Occipital lobe (tissue), 3 donors: ENCODE measurements at places on chromosomes 13 and 19. TPM values are rescaled to one million over a fixed set of nuclear protein-coding genes. Genes with fewer than 3 reads are reported as not detected.

RNF113B gene
- total RNA-seq, result not detected

ONECUT3 gene
- total RNA-seq, result not detected

MRPL4 gene
- 8.9 TPM for total RNA-seq

SLC5A5 gene
- 1.9 TPM for total RNA-seq

NOVA2 gene
- 9.4 TPM for total RNA-seq

ATP4A gene
- not detected for total RNA-seq

GPC6 gene
- total RNA-seq, result 9.8 TPM

HTR2A gene
- 9.2 TPM for total RNA-seq

ZNF254 gene
- 112 TPM for total RNA-seq

RGS9BP gene
- total RNA-seq, result 0.78 TPM

CEACAM3 gene
- not detected for total RNA-seq

TTC9B gene
- total RNA-seq, result 59.0 TPM

ZNF443 gene
- 13.9 TPM for total RNA-seq

- no peak for DNase-seq
These were observed 608 bp downstream of the CNN2 start for GRCh38 chr19:1026783-1027649.

- DNase-seq, result no peak
These were observed 121.9 kb downstream of the ESD start for GRCh38 chr13:46675016-46675415.

DNA sequence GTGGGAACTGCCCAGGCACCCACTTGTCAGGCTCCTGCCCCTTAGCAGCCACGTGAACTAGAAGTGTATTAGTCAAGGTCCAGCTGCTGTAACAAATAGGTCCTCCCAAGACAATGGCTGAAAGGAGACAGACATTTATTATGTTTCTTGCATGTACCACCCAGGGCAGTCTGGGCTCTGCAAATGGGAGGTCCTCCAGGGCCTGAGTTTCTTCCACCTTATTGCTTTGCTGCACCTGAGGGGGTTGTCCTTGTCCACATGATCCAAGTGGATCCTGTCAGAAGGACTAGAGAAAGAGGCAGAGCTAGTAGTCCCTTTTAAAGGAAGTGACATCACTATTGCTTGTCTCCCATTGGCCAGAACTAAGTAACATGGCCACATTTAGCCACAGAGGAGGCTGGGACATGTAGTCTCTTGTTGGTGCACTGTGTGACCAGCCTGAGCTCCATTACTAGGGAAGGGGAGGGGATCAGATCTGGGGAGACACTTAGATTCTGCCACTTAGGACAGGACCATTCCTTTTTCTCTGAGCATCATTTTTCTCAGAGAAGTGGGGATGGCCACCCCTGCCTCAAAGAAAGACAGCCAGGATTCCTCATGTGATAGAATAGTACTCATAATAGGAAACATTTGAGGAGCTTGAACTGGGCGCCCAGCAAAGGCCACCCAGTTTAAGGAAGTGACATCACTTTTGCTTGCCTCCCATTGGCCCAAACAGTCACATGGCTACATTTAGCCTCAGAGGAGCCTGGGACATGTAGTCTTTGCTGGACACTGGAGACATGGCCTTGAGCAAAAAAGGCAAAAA, 15.1 kb downstream of the CC2D1A start:
- DNase-seq, result no peak

DNA sequence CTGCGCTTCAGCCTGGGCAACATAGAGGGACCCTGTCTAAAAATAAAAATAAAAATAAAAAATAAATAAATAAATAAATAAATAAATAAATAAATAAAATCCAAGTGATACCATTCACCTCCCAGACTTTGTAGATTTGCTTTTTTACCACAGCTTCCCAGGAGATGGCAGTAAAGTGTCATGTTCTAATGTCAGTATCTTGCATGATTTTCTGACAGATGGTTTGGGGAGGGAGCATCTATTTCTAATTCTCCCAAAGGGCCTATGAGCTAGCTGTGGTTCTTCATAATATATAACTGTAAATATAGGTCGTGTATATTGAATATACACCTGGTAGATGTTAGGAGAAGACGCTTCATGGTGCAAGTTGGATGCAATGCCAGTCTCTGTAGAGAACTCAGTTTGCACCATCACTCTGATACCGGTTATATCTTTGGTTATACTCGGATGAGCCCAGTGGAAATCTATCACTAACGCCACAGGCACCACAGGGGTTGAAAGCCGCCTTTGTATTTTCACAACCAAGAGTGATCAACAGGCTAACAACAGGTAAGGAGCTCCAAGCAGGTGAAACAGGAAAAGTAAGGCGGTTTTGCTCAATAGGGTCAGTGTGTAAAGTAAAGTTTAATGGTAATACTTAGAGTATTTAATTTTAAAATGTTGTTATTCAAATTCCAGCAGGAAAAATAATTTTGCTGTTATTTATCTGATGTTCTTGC, 13.9 kb downstream of the APLP1 start:
- DNase-seq, result peak; percentile 6

GRCh38 chr19:30419568-30420180, 47.5 kb downstream of the ZNF536 start:
- peak; percentile 44 for DNase-seq

- DNase-seq, result no peak
These were observed 601 bp downstream of the SLC46A3 start for GRCh38 chr13:28718196-28718542.

- no peak for DNase-seq
These were observed 13.7 kb downstream of the PPFIA3 start for GRCh38 chr19:49132974-49133609.

DNA sequence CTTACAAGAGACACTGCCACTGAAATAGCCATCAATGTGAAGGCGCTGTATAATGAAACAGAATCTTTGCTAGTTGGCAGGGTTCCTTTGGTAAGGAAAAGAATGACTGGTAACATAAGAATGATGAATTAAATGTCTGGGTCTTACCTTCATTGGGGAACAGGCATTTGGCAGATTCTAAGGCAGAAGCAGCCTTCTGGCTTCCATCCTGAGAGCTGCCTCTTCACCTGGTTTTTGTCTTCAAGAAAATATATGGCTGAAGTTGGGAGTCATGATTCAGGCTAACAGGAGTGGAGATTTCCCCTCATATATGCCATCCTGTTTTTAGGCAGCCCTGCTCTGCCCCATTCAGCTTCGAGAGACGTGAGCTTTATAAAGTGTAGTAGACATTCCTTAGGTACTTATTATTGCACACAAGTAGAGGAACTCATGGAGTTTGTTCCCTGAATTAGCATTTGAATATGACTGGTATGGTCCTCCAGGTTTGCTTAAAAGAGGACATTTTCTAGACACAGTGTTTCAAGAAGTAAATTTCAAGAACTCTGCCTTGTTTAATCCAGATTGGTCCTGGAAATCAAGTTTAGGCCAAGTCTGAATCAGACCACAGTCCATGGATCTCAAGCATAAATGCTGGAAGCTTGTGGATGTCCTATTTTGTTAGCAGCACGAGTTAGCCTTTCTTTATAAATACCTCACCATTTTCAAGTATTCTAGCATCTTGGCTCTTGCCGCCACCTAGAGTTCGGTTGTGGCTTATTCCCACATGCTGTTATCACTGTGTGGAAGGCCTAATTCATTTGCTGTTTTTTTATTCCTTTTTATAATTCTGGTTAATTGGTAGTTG, 56.2 kb upstream of the AKAP11 start:
- DNase-seq, result no peak

GRCh38 chr13:57935965-57936364, 304.4 kb downstream of the PCDH17 start:
- no peak for DNase-seq

DNA sequence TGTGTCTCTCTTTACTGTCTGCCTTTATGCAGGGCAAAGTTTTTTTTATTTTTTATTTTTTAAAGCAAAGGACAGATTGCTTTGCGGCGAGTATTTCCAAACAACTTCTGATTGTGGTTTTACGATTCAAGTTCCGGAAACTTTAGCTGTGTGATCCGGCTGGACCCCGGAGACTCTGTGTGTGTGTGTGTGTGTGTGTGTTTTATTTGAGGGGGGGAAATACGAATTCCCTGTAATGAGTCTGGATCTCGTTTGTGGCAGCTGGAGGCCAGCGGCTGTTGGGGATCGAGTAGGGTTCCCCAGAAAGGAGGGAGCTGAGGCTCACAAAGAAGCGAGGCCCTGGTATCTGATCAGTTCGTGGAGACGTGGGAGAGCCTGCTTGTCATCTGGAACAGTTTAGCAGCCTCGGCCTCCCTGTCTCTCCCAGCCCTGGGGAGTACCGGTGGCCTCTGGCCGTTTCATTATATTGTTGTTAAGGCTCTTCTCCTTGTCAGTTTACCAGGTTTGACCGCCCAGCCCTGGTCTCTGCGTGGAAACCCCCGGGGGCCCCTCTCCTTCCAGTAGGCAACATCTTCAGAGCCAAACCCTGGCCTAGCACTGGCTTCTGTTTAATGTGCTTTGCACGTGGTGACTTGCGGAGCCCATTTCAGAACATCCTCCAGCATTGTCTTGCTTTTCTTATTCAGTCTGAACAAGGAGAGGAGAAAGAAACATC, 1.3 kb downstream of the FARP1 start:
- peak; percentile 17 for DNase-seq

GRCh38 chr19:33634361-33635091, 12.8 kb downstream of the CHST8 start:
- no peak for DNase-seq

DNA sequence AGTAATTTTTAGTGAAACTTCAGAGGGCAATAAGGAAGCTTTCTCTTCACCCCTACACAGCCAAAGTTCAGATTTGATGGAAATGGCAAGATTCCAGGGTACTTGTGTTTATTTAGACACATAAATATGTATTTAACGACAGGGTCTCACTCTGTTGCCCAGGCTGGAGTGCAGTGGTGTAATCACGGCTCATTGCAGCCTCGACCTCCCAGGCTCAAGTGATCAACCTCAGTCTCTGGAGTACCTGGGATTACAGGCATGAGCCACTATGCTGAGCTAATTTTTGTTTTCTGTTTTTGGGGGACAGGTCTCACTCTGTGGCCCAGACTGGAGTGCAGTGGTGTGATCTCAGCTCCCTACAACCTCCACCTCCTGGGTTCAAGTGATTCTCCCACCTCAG, 2.0 kb upstream of the SYCE2 start:
- no peak for DNase-seq

DNA sequence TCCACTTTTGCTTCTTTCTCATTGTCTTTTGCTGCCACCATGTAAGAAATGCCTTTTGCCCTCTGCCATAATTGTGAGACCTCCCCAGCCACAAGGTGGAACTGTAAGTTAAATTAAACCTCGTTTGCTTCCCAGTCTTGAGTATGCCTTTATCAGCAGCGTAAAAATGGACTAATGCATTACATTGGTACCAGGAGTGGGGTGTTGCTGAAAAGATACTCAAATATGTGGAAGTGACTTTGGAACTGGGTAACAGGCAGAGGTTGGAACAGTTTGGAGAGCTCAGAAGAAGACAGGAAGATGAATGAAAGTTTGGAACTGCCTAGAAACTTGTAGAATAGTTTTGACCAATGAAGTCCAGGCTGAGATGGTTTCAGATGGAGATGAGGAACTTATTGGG, 115.2 kb downstream of the B3GLCT start:
- DNase-seq, result no peak

DNA sequence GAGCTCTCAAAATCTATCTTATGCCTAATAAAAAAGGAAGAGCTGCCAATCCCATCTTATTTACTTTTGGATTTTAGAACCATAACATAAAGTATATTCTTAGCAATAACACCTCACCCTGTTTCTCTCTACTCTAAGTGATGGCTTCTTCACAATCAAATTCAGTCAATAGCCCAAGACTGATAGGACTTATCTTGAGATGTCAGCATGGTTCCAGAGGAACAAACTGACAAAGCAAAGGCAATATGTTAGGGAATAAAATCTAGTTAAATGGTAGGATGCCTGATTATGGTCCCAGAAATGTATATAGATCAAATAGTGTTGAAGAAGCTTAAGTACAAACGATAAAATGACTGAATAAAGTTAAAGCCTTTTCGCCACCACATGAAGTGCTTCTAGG, 36.3 kb downstream of the DACH1 start:
- DNase-seq, result no peak

DNA sequence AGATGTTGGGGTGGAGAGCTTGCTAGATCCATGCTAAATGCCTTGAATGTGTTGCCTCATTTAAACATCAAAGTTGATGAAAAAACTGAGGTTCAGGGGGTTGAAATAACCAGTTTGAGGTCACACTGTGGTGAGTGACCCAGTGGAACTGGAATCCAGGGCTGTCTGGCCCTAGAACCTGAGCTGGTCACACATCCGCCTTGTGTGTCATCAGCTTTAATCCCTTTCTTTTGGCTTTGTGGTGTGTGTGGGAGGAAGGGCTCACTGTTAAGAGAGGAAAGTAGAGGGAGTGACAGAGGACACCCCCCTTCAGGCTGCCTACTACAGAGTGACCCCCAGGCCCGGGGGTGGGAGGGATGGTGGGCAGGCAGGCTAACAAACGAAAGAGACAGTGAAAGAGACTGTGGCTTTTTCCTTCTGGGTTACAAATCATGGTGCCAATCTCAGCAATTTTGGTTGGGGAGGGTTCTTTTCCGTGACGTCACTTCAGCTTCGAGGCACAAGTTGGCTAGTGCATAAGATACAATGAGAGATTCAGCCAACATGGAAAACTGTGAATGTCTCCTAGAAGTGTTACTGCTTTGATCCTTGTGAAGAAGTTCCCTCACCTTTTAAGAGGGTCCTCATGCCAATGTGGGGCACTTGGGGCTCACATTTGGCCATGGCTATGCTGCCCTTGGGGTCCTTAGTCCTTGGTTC, 164.9 kb downstream of the DLEU7 start:
- no peak for DNase-seq

DNA sequence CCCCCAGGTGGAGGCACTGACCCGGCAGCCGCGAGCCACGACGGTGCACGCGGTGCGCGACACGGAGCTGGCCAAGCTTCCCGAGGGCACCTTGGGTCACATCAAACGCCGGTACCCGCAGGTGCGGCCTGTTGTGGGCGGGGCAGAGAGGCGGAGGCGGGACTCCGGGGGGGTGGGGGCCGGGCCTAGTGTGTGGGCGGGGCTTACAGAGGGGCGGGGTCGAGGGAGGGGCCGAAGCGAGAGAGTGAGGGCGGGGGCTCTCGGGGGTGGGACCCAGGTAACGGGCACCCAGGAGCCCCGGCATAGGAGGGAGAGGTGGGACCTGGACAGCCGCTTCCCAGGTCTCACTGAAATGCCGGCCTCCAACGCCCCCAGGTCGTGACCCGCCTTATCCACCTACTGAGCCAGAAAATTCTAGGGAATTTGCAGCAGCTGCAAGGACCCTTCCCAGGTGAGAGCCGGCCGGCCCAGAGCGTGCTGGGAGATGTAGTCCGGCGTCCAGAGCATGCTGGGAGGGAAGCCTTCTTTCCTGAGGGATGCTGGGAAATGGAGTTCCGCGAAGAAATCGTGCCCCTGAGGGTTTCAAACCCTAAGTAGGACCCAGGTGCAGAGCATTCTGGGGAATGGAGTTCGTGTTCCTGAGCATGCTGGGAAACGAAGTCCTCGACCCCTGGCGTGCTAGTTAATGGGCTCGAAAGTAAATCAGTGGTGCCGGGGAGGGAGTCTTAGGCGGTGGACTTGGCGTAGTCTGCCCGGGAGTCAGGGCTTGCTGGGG, 15.7 kb downstream of the PNPLA6 start:
- peak; percentile 82 for DNase-seq

DNA sequence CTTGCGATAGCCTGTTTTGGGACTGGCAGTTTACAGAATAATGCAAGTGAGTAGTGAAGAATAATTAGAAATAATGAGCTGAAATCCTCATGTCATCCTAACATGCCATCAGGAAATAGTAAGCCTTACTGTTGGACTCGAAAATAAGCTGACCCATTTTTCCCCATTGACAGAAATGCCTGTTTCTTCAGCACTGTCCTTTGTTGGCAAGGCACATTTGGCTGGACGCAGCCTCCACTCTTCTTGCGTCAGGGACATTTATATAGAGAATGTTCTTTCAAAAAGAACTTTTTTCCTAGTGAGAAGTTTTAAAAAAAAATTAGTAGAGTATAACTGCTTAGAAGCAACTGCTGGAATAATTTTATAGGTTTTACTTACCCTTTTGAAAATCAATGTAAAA, 47.1 kb downstream of the ARHGAP35 start:
- DNase-seq, result no peak
